Hippocampal formation (tissue), 2 donors: ENCODE measurements at places on chromosomes 5 and 9.

DNA sequence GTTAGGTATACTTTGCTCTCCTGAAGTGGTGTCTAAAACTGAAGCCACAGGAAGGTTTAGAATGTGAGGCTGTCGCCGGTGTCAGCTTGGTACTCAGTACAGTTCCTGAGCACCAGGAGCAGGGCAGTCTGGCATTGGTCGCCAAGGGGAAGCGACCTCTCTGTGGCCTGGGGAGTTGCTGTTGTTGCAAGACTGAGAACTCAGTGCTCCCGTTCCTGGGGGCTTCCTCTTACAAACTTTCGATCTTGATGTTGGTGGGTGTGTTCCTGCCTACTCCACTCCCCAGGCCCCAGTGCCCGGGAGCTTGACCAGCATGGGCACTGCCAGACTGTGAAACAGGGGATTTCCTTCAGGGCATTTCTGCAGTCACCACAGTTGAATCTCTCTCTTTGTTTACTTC, 52.4 kb upstream of the PPARGC1B start:
- DNase-seq, result peak; percentile 29

DNA sequence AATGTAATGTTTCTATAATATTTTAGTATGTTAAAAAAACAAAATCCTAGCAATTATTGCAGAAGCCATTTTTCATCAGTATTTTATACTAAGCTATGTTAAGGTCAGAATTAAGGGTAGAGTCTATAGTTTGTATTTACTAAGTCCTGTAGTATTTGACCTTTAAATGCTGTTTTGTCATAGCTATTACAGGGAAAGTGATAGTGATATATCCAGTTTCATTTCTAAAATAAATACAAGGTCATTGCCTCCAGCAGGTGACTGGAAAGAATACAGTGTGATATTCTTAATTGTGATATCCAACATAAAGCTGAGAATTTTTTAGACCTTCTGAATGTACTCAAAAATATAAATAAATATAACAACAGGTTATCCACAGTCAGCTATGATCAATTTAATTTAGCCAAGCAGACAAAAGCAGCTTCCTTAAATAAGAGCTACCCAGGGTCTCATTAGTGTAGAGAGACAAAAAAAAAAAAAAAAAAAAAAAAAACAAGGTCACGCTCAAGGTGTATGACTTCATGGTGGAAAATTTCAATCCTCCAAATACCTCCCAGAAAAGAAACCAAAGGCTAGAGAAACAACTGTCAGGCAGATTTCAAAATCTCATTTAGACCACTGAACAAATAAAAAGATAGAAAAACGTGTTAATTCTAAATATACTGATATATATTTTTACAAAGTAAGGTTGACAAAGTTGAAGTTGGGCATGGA, 278.7 kb downstream of the HCN1 start:
- no peak for DNase-seq

DNA sequence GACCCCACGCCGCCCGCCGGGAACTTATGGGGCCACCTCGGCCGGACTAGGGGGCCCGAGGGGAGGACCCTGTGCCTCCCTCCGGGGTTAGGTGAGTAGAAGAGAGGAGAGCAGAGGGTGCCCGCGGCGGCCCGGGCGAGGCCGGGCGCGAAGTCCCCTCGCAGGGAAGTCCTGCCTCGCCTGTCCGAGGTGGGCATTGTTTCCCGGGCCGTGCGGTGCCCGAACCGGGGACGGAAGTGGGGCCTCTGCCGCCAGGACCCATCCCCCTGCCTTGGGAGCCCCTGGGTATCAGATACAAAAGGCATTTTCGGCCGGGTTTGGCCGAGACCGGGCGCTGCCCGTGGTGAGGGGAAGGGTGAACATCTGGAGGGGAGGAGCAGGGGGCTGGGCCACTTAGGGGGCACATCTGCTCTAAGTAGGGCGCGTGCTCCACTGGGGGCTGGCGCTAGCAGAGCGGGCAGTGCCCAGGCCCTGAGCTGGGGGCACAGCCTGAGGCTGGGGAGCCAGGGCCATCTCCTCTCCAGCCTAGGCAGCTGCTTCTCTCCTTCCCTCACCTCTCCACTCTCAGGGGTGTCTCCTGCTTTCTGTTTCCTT, 48.2 kb downstream of the DAB2IP start:
- DNase-seq, result no peak

- no peak for DNase-seq
Observed at GRCh38 chr9:114465906-114466900, 39.1 kb downstream of the WHRN start.

GRCh38 chr9:74117731-74118130, 379.4 kb upstream of the RORB start:
- DNase-seq, result no peak

GRCh38 chr5:181224390-181225229, 1.5 kb downstream of the TRIM41 start:
- DNase-seq, result no peak

- DNase-seq, result no peak
Observed at GRCh38 chr5:171697221-171698102, 88.2 kb upstream of the SMIM23 start.

GRCh38 chr9:74674077-74674476, 176.9 kb downstream of the RORB start:
- DNase-seq, result no peak

- no peak for DNase-seq
Observed at GRCh38 chr9:21854594-21854993, 52.2 kb downstream of the MTAP start.

DNA sequence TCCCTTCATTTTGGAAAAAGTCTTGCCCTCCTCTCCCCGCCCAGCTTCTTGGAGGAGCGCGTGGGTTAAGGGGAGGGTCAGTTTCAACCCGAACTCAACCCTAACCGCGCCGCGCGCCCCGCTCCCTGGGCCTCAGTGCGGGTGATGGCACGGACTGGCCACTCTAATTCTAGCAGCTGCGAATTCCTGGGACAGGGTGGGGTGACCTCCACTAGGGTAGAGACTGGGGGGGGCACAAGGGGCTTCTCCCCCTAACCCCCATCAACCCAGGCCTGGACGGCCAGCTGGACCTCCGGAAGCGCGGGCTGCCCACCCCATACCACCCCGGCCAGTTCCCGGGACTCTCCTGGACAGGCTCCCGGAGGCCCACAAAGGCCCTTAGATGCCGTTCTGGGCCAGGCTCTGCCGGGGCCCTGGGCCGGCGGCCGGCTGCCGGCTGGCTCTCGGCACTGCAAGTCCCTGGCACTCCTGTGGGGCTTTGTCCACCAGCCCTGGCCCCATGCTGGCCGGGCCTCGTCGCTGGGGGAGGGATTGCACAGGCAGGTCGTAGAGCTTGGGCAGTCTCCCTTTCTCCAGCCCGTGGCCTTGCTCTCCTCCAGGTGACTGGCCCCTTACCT, 7.2 kb upstream of the PSD2 start:
- peak; percentile 89 for DNase-seq

- DNase-seq, result no peak
Observed at GRCh38 chr5:144328980-144329379, 158.3 kb downstream of the KCTD16 start.
